IMR-90 (cell line): ENCODE measurements at places on chromosomes 6 and 20. TPM values are rescaled to one million over a fixed set of nuclear protein-coding genes. Genes with fewer than 3 reads are reported as not detected.

Gene NOX3
- not detected in 2 replicates for polyA plus RNA-seq

Gene ANKEF1
- polyA plus RNA-seq: 0.20 and 0.31 TPM in 2 replicates

Gene F13A1
- not detected in 2 replicates for polyA plus RNA-seq

Gene C6orf52
- 0.31 TPM in 1 of 2 replicates, not detected in the other for polyA plus RNA-seq

Gene SS18L1
- polyA plus RNA-seq: 12.2 and 15.6 TPM in 2 replicates

Gene RAB32
- polyA plus RNA-seq: 55.4 and 55.7 TPM in 2 replicates

Gene TGM2
- polyA plus RNA-seq: 239 and 292 TPM in 2 replicates

Gene MROH8
- 0.62 and 1.3 TPM in 2 replicates for polyA plus RNA-seq

Gene KCNK5
- not detected in 2 replicates for polyA plus RNA-seq

Gene C20orf96
- 9.4 and 9.8 TPM in 2 replicates for polyA plus RNA-seq

Gene SLC26A8
- polyA plus RNA-seq: 0.07 TPM in 1 of 2 replicates, not detected in the other

Gene IL17A
- polyA plus RNA-seq: not detected in 2 replicates

Gene ADGRG6
- polyA plus RNA-seq: 8.1 and 10.0 TPM in 2 replicates

Gene RIPPLY2
- polyA plus RNA-seq: 0.32 TPM in 1 of 2 replicates, not detected in the other

Gene FAM217A
- polyA plus RNA-seq: not detected in 2 replicates

Gene BLCAP
- polyA plus RNA-seq: 65.6 and 67.3 TPM in 2 replicates

Gene GINS1
- 4.1 and 4.9 TPM in 2 replicates for polyA plus RNA-seq

Gene JARID2
- polyA plus RNA-seq: 9.6 TPM in 2 replicates

Gene LAMA2
- polyA plus RNA-seq: 8.9 and 9.9 TPM in 2 replicates

Gene PCED1A
- polyA plus RNA-seq: 33.4 and 37.0 TPM in 2 replicates

Gene EYA2
- polyA plus RNA-seq: 5.0 and 5.4 TPM in 2 replicates

Gene GRM1
- polyA plus RNA-seq: not detected in 2 replicates

Gene MOG
- polyA plus RNA-seq: not detected in 2 replicates

Gene FRMD1
- not detected in 2 replicates for polyA plus RNA-seq

Gene PPP1R16B
- not detected in 2 replicates for polyA plus RNA-seq

Gene NRN1
- polyA plus RNA-seq: not detected in 2 replicates

Gene AIF1
- not detected in 2 replicates for polyA plus RNA-seq

Gene SAMD5
- polyA plus RNA-seq: 0.69 and 1.0 TPM in 2 replicates

Gene SCUBE3
- 41.5 and 45.5 TPM in 2 replicates for polyA plus RNA-seq

Gene CDSN
- polyA plus RNA-seq: not detected in 2 replicates

Gene TTK
- 7.2 and 7.5 TPM in 2 replicates for polyA plus RNA-seq

Gene STK38
- polyA plus RNA-seq: 14.6 and 19.7 TPM in 2 replicates

Gene TRAPPC3L
- polyA plus RNA-seq: 0.03 TPM in 1 of 2 replicates, not detected in the other

Gene TGM3
- polyA plus RNA-seq: not detected in 2 replicates

Gene FOXC1
- 4.0 and 4.7 TPM in 2 replicates for polyA plus RNA-seq

Gene PGC
- polyA plus RNA-seq: not detected in 2 replicates

Gene PLEKHG1
- 0.09 and 0.27 TPM in 2 replicates for polyA plus RNA-seq

Gene GATA5
- not detected in 2 replicates for polyA plus RNA-seq

Gene CALHM5
- 2.8 and 3.3 TPM in 2 replicates for polyA plus RNA-seq

Gene TFAP2D
- not detected in 2 replicates for polyA plus RNA-seq

Gene CDKN1A
- 558 and 576 TPM in 2 replicates for polyA plus RNA-seq

Gene C20orf204
- polyA plus RNA-seq: 0.09 and 0.11 TPM in 2 replicates

Gene RAET1L
- polyA plus RNA-seq: not detected in 2 replicates

Gene MMUT
- polyA plus RNA-seq: 8.3 and 10.6 TPM in 2 replicates

Gene SLC22A2
- polyA plus RNA-seq: not detected in 2 replicates

Gene GHRH
- not detected in 2 replicates for polyA plus RNA-seq

Gene HTR1E
- polyA plus RNA-seq: not detected in 2 replicates
